ENCODE measurements at places on chromosomes 6 and 20. TPM values are rescaled to one million over a fixed set of nuclear protein-coding genes. Genes with fewer than 3 reads are reported as not detected.

The ARG1 gene
- total RNA-seq = 19.7 TPM

DNA sequence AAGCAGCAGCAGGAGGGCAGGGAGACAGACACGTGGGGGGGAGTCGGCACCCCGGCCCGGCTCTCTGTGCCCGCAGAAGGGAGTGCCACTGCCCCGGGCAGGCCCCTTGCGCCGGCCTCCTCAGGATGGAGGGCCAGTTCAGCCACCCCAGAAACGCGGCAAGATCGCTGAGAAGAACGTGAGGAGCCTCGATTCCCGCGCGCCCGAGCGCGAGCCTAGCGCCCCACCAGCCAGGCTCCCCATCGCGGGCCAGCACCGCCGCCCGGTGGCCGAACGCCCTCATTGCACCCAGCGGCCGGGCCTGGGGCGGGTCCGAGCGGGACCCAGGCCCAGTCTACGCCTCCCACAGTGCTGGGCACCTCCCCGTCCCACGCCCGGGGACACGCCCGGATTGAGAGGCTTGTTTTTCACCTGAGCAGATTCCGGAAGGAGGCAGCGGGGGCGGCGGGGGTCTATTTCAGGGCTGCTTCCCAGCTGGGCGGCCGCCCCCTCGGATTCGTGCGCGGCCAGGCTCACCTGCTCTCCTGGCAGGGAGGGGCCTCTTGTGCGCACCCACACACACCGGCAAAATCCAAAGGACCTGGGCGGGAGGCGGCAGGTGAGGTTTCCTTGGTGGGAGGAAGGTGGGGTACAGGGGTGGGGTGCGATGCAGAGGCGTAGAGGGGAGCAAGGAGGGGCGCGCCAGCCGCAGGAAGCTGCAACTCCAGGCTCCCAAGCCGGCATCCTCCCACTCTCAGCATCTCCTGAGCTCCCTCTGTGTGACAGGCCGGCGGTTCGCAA, 9.0 kb upstream of the GRM4 start:
- DNase-seq = peak; percentile 85
- no peak overlapping the region for H3K27ac ChIP-seq
- no peak overlapping the region for H3K4me3 ChIP-seq
- H3K27me3 ChIP-seq = peaks cover 44% of the 10 kb centered on the region
- peaks cover 12% of the 10 kb centered on the region for H3K4me1 ChIP-seq

GRCh38 chr6:40732878-40733277, 145.7 kb upstream of the LRFN2 start:
- no peaks in the 10 kb centered on the region for H3K36me3 ChIP-seq
- H3K4me3 ChIP-seq = no peak overlapping the region
- H3K27me3 ChIP-seq = no peaks in the 10 kb centered on the region
- DNase-seq = no peak
- H3K4me1 ChIP-seq = no peaks in the 10 kb centered on the region

- no peaks in the 10 kb centered on the region for H3K27me3 ChIP-seq
- peak; percentile 87 for DNase-seq
- H3K36me3 ChIP-seq = no peaks in the 10 kb centered on the region
These were observed 15.7 kb downstream of the NRSN2 start for GRCh38 chr20:362271-363254.

DNA sequence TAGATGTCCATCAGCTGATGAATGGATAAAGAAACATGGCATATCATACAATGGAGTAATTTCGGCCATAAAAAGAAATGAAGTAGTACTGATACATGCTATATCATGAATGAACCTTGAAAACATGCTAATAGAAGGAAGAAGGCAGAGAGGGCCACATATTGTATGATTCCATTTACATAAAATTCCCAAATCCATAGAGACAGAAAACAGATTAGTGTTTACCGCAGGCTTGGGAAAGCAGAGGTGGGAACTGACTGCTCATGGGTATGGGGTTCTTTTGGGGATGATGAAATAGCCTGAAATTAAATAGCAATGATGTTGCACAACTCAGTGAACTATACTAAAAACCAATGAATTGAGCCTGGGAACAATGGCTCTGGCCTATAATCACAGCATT, 58.3 kb downstream of the SERAC1 start:
- peaks cover 66% of the 10 kb centered on the region for H3K36me3 ChIP-seq
- no peaks in the 10 kb centered on the region for H3K4me1 ChIP-seq
- H3K27ac ChIP-seq = no peak overlapping the region
- no peaks in the 10 kb centered on the region for H3K27me3 ChIP-seq

The SLC22A1 gene
- 5.8 TPM for total RNA-seq

- H3K36me3 ChIP-seq = no peaks in the 10 kb centered on the region
- H3K27ac ChIP-seq = peak overlapping the region; percentile 81
- DNase-seq = no peak
- H3K4me1 ChIP-seq = peaks cover 64% of the 10 kb centered on the region
- H3K4me3 ChIP-seq = peak overlapping the region; percentile 43
- no peaks in the 10 kb centered on the region for H3K27me3 ChIP-seq
These were observed 23.5 kb downstream of the ILRUN start for GRCh38 chr6:34673064-34673463.
